ENCODE measurements at places on chromosomes 6 and 20.

GRCh38 chr20:33730946-33731692, 677 bp upstream of the ZNF341 start:
- DNase-seq = no peak

DNA sequence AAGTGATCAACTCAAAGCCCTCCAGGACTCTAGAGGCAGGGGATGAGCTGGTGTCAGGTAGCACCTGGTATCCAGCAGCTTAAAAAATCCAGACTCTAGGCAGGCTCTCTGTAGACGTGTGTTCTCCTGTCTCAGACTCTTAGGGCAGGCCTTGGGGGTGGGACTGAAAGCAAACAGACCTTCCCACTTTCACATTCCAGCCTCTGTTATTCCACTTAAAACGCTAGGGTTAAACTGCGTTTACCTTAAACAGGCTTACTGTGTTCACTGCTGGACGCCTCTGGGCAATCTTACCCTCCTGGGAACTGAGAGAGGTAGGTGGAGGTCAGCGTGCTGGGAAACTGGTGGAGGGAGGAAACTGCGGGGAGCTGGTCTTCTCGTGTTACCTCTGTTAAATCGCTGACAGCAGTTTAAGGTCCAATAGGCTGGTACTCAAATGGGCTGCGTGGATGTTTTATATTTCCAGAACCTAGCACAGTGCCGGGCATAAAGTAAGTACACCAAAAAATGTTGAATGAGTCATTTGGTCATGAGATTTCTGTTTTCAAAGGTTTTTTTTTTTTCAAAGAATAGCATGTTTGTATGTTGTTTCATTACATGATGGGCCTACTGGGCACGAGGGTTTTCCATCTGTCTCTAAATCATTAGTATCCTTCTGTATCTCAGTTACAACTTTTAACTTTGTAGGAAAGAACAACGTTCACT, at the start of gene GCNT2:
Gene GCNT2 (plus strand): TSS at position 248 of the 705 bp plus-strand sequence. CDS start 7,561 bp downstream, outside the sequence.
- no peak for DNase-seq

GRCh38 chr6:30542915-30543314, 13.4 kb downstream of the GNL1 start:
- DNase-seq = no peak

- DNase-seq = peak; percentile 71
Measured at GRCh38 chr6:47188588-47189021, 121.1 kb downstream of the TNFRSF21 start.

GRCh38 chr6:151209071-151209831, 30.5 kb upstream of the AKAP12 start:
- DNase-seq = no peak

DNA sequence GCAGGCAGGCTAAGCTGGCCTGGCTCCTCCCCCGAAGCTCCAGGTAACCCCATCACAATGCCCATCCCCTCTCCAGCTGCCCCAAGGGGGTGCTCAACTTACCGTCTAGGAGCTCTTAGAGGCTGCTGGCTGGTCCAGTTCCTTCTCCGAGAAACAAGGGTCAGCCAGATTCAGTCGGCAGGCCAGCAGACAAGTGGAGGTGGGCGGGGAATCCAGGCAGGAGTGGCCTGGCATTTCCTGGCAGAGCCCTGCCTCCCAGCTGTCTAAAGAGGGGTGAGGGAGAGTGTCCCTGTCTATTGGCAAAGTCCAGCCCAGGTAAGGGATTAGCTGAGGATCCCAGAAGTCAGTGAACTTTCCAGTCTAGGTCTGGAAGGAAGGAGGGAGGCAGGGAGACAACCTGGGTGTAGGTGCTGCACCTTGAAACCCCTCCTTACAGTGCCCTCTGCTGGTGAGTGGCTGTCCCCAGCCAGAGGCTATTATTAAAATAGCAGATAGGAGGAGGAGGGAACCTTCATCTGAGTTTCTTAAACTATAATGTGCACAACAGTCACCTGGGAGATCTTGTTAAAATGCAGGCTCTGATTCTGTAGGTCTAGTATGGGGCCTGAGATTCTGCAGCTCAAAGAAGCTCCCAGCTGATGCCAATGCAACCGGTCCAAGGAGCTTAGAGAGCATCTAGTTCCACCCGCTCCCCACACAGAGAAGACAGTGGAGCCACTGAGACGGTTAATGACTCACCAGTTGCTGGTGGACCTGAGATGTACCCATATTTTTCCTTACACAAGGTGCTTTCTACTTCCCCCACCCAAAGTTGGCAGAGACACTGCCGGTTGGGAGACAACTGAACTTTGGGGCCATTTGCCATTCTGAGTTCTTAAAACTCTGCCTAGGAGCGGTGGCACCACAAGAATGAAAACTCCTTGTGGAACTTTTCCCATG, at the start of gene UNC5CL:
Gene UNC5CL (minus strand): TSS at position 162 of the 939 bp plus-strand sequence. CDS start 4,147 bp downstream, outside the sequence.
- DNase-seq = peak; percentile 47

GRCh38 chr20:16020971-16021370, 552.3 kb downstream of the KIF16B start:
- peak; percentile 99 for DNase-seq

- no peak for DNase-seq
Measured at GRCh38 chr20:61414455-61414991, 162.5 kb downstream of the CDH4 start.

DNA sequence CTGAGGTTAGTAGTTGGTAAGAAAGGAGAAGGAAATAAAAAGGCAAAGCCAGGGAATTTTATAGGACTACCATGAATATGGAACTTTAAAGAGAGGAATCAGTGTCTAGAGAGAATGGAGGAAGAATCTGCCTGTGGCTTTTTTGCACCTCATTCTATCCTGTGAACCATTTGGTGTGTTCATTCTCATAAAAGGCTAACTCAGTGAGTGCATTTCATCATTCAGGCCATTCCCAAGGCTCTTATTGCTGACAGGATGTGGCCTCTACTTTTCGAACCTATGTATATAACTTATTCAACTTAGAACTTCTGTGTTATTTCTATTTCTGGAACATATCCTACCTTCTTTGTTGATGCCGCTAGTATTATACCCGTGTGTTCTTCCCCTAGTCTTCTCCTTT, 27.1 kb downstream of the HSF2 start:
- no peak for DNase-seq

DNA sequence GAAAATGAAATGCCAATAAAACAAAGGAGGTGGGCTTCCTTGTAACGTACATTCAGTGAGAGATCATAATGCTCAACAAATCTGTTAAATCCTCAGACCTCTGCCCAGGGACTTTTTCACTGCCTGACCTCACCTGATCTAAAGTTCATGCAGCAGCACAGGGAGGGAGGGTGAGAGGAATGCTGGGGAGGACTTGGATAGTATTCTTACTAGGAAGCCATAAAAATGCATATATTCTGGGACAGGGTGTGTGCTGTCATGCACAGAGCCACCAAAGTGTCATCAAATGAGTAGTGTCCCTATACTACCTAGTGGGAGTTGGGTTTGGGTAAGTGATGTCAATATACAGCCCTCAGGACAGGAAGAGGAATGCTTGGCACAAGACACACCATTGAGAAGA, 32.6 kb downstream of the CLIC5 start:
- DNase-seq = no peak

DNA sequence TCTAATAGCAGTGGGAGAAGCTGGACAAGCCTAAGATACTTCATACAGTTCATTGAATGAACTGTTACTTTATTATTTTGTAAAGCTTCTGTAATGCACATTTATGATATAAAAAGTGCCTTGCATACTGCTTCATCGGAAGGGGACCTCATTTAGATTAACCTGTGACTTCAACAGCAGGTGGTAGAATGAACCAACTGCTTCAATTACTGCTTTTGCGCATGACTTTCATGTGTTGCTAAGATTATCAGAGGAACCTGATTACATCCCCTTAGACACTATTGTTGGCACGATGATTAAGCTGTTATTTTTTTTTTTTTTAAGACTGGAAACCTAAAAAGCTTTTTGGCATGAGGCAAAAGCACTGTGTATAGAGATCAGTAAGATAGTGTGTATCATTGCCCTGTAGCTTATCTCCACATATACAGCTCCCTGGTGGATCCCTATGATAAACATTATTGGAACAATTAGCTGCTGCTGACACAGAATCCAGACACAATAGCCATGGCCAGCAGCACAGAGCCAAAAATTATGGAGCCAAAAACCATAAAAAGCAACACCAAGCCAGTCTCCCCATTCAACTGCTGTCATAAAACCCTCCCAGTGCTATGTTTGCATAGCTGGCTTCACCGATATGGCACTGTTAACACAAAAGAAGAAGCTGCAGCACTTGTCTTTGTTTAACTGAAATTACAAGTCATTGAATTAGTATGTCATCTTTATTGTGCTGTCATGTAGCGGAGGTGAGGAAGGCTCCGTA, 731.6 kb upstream of the MMS22L start:
- no peak for DNase-seq

DNA sequence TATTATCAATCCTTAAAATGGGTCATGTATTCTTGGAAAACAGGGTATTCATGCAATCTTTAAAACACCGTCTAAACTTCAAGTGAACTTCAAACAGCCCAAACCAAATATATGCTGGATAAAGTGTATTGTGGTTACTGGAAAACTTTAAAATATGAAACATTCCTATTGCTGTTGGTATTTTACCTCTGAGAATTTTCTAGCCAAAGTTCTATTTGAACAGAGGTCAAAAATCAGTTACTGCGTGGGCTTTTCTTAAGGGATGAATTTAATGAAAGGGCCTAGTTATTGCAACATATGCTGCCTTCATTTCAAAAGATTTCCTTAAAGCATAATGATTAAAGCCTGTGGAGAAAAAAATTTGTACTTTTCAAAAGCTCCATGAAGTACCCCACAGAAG, 436.0 kb downstream of the PLCB1 start:
- DNase-seq = no peak

DNA sequence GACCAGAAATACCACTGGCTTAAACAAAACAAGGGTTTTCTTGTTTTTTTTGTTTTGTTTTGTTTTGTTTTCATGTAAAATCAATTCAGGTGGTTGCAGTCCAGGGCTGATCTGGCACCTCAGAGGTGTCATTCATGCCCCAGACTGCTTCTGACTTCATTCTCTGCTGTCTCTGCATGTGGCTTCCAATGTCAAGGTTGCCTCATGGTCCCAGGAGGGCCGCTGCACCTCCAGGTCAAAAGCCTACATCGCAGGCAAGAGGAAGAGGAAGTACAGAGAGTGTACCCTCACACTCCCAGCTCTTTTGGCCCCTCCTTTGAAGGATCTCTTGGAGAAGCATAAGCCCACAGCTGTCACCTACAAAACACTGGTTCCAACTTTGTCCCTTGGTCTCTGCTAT, 1.4 kb upstream of the BTN3A1 start:
- DNase-seq = no peak

GRCh38 chr6:161374971-161375873, 101.4 kb upstream of the AGPAT4 start:
- no peak for DNase-seq
